Right lung (tissue), 10 donors: ENCODE measurements at places on chromosomes 3 and 15. TPM values are rescaled to one million over a fixed set of nuclear protein-coding genes. Genes with fewer than 3 reads are reported as not detected.

- no peak for DNase-seq
Measured at GRCh38 chr15:82851981-82852511, 42.6 kb downstream of the WHAMM start.

GRCh38 chr3:39474126-39474515 lies 6.6 kb downstream of the MOBP start:
- no peak for DNase-seq

DNA sequence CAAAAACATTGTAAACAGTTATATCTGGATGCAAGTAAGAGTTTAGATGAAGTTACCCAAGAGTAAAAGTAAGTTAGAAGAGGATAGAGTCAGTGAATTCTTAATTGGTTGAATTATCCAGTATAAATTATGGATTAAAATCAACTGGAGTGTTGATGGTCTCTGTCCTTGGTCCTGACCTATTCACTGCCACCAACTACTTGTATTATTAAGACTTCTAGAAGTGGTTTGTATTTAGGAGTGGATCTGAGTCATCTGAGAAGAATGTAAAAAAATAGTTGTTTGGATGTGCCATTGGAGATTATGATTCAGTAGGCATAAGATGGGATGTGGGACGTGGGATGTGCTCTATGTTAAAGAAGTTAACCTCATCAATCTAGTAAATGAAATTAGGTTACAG lies 86.4 kb downstream of the SYNPR start:
- DNase-seq = peak; percentile 7

DNA sequence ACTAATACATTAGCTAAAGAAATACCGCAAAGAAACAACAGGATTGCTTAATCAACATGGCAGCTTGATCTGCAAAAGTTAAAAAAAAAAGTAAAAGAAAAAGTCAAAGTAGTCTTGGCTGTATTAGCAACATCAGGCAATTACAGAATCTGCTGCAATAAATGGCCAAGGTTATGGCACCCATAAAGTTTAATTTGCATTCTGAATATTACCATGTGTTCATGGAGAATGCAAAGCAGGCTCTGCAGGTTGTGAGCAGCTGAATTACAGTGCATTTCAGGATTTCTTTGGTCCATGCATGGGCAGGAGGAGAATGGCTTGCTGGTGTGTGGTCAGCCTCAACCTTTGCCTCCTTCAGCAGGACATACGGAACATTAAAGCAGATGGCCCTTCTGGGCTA lies 199.1 kb upstream of the AZI2 start:
- DNase-seq = no peak

The POU1F1 gene
- not detected for polyA plus RNA-seq

The SPINK8 gene
- polyA plus RNA-seq = not detected

The ANKRD34C gene
- polyA plus RNA-seq = not detected
